ENCODE measurements at places on chromosomes 6 and 20.
A peak's percentile ranks its signal among the peaks of the same experiment; 100 is the strongest.

DNA sequence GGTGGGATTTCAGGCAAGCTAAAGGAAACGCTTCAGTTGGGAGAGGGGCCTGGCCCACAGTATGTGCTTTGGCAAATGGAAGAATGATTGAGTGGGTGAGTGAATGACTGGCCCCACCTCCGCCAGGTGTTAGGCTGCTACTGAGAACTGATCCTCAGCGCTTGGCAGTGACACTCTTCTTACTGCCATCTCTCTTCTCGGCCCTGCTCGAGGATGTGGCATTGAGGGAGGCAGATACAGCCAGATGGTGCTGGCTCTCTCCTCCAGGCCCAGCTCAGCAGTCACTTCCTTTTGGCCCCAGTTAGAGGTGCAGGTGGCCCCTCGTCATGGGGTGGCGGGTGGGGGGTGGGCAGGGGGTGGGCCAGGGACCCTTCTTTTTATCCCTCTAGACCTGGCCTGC, 38.9 kb upstream of the KCNK5 start:
- DNase-seq, result no peak

GRCh38 chr20:44745598-44746366, at the start of gene KCNK15:
Gene KCNK15, plus strand, starts transcription at chr20:44745865. Its CDS starts 46 bp downstream, at chr20:44745911.
- DNase-seq, result peak; percentile 56

DNA sequence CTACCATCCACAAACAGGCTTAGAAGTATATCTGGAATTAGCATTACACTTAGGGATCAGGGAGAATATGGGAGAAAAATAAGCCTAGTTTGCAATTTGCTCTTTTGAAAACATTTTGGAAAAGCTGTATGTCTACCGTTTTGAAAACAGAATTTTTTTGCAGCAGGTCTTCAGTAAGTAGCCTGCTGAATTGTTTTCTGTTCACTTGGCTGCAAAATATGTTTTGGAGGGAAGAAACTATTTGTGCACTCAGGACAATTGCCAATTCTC, 39.6 kb downstream of the ILRUN start:
- DNase-seq, result no peak

DNA sequence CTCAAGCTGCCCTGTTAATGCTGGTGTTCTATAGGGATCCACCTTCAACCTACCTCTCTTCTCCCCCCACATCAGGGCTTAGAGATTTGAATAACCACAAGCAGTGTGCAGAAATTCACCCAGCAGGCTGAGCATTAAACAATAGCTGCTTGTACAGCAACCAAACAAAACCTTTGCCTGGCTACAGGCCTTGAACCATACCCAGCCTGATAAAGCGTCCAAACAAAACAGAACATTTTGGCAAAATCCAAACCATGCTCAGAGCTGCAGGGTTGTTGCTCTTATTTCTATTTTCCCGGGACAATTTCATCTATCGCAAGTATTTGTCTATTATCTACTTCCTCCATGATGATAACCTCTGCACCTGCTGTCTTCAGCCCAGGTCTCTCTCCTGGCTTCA, 142.3 kb downstream of the UNC5CL start:
- DNase-seq, result no peak

DNA sequence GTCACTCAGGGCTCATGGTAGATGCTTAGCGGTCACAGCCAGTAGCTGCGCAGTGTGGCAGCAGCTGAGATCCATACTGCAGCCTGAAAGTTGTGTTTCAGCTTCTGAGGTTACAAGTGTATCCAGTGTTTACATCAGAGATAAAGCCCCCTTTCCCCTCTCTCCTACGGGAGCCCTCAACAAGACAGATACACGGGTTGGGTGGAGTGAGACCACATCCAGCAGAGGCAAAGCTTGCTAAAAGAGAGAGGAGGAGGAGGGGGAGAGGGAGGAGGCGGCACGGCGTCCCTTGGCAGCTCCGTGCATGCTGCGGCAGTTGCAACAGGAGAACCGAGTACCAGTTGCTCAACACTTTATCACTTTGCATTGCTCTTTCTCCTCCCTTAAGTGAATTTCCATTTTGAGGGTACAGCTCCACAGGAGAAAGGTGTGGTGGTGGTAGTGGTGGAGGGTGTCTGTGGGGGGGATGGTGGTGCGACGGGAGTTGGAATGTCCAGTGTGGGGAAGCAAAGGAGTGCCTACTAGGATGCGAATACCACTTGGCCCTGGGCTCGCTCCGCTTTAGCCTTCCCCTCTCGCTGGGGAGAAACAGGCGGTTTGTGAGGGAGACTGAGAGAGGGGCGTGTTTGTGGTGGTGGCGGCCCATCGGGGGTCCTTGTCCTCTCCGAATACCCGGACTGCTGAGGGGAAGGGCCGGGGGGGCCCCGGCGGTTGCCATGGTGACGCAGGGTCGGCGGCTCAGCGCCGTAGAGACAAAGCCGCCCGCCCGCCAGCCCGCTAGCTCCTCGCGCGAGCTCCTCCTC, 405 bp upstream of the RNF182 start:
- no peak for DNase-seq

GRCh38 chr20:49890471-49891361, 24.6 kb downstream of the SPATA2 start:
- DNase-seq, result no peak

DNA sequence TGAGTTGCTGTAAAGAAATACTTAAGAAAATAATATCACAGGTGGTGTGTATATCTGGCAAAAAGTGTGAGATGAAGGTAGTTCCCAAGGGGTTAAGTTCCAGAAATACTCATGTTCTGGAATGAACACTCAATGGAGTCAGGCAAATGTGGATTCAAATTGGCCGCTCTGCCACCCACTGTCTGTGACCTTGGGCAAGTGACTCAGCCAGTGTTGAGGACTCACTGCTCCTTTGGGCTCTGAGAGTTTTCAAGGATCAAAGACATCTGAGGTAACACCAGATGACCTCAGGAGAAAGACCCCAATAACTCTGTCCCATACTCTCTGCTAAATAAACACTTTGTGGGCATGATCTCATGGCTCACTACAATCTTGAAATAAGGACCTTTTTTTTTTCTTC, 59.2 kb upstream of the EYA2 start:
- DNase-seq, result no peak

- DNase-seq, result no peak
These were observed 23.7 kb downstream of the MOCS3 start for GRCh38 chr20:50982363-50982762.

- no peak for DNase-seq
These were observed 78.6 kb downstream of the GCLC start for GRCh38 chr6:53466257-53466656.

GRCh38 chr20:16541226-16541625, 32.0 kb downstream of the KIF16B start:
- no peak for DNase-seq

- DNase-seq, result no peak
These were observed 58.0 kb upstream of the CD93 start for GRCh38 chr20:23143986-23144690.

GRCh38 chr6:138805016-138805765, 9.3 kb downstream of the ECT2L start:
- DNase-seq, result no peak

- no peak for DNase-seq
These were observed 74.8 kb upstream of the MBOAT1 start for GRCh38 chr6:20286968-20287565.

DNA sequence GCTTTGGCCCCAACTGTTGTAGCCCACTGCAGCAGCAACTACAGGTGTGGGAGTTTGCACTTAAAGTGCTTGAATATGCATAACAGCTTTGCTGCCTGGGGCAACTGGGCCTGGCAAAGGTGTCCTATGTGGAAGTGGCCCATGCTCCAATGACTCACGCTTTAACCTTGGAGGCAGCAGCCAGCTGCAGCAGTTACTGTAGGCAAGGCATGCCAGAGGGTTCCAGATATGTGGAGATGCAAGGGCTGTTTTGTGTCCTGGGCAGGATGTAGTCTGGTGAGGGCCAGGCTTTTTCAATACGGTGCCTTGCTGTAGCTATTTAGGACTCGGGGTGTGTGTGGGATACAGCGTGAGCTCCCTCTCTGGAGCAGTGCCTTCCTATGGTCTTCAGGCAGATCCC, 150.3 kb downstream of the NKAIN2 start:
- DNase-seq, result no peak

DNA sequence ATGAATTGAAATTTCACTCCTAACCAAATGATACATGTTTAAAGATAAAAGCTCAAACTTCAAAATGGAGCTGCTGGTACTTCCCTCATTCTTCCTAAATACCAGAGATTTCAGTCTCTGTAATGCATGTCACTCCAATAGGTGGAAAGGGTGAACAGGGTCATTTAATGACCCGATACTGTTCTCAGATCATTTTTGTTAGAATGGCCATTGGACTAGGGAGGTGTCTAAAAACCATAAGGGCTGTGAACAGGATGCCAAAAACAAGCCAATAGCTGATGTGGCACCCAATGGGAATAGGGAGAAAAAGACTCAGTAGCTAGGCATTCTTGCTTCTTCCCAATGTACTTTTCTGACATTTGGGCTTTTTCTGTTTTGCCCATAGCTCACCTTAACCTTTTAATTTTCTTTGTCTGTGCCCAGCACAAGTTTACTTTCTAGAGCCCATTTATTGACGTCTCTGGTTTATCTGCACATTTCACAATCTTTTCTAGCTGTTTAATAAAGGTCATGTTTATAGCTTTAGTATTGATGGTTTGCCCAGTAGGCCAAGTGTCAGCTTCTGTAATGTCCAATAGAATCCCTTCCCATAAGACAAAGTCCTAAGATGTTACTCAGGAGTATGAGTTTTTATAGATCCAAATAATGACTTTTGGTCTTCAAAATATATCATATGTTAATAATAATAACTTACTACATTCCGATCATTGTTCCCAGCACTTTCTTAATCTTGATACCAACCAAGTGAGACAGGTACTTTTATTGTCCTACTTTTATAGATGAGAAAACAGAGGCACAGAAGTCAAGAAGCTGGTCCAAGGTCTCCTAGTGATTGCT, 24.3 kb upstream of the FLRT3 start:
- DNase-seq, result no peak

DNA sequence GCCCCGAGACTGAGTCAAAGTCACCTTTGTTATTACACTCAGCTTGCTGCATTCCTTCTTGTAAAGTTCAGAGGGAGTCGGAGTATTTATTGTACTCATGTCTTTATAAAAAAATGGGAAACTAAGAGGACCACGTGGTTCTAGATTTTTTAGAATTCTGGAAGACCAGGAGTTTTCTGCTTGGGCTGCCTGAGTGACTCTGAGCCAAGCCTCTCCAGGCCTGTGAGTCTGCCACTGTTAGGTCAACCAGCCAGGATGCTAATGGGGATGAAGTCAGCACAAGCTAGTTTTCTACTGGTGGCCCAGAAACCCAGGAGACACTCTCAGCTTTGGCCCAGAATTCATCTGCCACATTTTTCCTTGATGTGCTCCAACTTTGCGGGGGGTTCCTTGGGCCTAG, 453.5 kb upstream of the SULF2 start:
- no peak for DNase-seq

DNA sequence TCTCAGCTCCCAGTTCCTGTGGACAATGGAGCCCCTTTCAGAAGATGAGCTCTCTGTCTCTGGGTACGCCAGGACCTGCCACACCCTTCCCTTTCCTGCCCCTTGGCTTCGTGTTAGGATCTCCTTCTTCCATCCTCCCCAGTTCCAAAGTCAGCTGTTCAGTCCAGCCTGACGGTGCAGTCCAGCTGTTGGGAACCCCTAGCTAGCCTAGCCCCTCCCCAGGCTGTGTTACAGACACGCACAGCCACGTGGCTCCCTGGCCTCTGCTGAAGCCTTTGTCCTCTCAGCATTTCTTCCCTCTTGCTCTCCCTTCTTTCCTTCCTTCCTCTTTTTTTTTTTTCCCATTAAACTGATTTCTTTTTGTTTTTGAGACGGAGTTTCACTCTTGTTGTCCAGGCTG, 12.4 kb upstream of the TFAP2C start:
- no peak for DNase-seq

GRCh38 chr6:17432356-17432755, 39.0 kb downstream of the CAP2 start:
- no peak for DNase-seq

DNA sequence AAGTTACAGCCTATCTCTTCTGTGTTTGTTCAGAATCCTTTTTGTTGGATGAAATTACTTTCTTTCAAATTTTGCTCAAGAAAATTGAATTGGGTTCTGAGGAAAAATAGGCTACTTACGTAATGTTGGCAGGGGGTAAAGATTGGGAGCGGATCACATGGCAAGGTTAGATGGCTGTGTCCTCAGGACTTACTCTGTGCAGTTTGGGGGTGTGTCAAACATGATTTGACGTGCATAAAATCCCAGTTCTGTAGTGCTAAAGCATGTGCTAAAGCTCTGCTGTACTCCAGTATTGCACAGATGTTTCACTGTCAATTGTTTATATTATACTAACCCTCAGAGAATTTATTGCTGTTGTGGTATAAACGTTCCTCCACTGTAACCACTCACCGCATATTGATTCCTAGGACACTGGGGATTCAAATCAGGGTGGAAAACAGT, 2.6 kb downstream of the NT5E start:
- no peak for DNase-seq

DNA sequence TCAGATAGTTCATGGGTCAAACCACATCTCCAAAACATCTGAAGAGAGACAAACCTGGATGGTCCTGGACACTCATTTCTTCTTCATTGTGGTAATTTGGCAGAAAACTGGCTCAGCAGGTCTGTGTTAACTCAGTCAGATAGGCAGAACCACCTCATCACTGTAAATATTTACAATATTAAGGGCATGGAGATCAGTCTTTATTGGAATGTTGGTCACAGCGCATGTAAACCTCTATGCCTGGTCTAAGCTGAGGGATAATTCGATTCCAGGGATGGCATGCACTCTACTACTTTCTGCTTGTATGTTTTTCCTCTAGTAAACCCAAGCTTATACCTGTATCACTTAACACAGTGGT, 4.0 kb upstream of the TBC1D7 start:
- DNase-seq, result no peak

DNA sequence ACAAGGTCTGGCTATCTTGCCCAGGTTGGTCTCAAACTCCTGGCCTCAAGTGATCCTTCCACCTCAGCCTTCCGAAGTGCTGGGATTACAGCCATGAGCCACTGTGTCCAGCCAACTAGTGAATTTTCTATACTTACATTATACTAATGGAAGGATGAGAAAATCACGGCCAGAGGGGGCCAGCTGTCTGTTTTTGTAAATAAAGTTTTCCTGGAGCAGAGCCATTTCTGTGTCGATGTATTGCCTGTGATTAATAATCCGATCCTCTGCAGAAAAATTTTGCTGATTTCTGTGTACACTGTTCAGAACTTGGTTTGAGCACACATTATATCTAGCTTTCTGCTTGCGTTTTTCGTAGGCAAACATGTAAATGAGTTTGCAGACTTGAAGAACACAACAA, 28.8 kb downstream of the PTPRT start:
- DNase-seq, result no peak

- peak; percentile 39 for DNase-seq
These were observed 50.2 kb upstream of the HINT3 start for GRCh38 chr6:125906158-125906998.

GRCh38 chr20:50689864-50690649, 1.3 kb downstream of the RIPOR3 start:
- DNase-seq, result no peak

DNA sequence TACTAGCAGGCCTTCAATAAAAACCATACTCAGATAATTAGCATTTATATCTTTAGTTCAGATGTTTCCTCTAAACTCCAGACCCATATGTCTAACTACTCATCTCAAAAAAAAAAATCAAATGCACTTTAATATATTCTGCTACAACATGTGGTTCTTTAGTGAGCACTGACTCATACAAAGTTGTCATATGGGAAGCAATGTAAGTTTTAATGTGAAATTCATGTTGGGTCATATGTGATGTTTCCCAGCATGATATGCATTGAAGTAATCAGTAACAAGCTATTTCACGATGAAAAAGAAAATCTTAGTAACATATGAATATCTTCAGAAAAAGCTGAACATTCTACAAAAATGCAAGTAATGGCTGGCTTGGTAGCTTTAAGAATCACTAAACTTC, 859.7 kb upstream of the ADGRB3 start:
- no peak for DNase-seq

Data from stimulated activated CD4-positive, alpha-beta T cell treated with anti-CD3 and anti-CD28 coated beads, Interleukin-1b, Interleukin-23, amount 100 ng/mL, for 4 hours (primary cell).